Activated CD4-positive, alpha-beta T cell treated with anti-CD3 and anti-CD28 coated beads for 36 hours (primary cell): ENCODE measurements at places on chromosomes 7 and 10. TPM values are rescaled to one million over a fixed set of nuclear protein-coding genes. Genes with fewer than 3 reads are reported as not detected.

Gene PAX4
- not detected for total RNA-seq

Gene STX1A
- 16.8 TPM for total RNA-seq

Gene FRAT2
- 3.0 TPM for total RNA-seq

Gene PFKFB3
- 183 TPM for total RNA-seq

Gene PDE6C
- total RNA-seq = not detected

Gene TACC2
- total RNA-seq = not detected

Gene TEX47
- total RNA-seq = not detected

DNA sequence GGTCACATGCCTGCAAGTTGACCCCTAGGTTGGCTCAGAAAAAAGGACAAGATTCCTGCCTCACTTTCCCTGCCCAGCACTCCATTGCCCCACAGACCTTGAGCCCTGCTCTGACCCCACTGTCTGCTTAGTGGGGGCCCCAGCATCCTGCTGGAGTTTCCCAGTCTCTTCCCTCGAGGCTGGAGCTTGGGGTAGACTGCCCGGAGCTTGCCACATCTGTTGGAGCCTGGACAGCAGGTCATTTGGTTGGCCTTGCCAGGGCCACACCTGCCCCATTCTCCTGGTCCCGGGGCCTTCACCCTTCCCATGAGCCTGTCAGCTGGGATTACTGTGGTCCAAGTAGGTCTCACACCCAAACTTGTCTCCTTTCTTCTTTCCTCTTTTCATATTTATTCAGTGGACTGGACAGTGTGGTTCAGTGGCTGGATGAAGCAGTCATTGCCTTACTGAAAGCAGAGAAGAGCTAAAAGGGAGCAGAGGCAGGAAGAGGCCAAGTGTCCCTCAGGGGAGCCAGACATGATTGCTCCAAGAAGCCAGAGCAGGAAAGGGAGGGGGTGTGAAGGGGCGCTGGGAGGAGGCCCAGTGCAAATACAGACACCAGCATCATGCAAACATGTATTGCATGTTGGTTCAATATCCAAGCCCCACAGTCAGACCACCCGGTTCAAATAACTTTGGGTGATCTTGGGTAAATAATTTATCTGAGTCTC is 56.2 kb upstream of the CACUL1 start:
- no peak for DNase-seq

- no peak for DNase-seq
Measured at GRCh38 chr7:89661876-89662275, 492.4 kb upstream of the STEAP1 start.

GRCh38 chr7:148630078-148630477 is 39.5 kb downstream of the C7orf33 start:
- no peak for DNase-seq

DNA sequence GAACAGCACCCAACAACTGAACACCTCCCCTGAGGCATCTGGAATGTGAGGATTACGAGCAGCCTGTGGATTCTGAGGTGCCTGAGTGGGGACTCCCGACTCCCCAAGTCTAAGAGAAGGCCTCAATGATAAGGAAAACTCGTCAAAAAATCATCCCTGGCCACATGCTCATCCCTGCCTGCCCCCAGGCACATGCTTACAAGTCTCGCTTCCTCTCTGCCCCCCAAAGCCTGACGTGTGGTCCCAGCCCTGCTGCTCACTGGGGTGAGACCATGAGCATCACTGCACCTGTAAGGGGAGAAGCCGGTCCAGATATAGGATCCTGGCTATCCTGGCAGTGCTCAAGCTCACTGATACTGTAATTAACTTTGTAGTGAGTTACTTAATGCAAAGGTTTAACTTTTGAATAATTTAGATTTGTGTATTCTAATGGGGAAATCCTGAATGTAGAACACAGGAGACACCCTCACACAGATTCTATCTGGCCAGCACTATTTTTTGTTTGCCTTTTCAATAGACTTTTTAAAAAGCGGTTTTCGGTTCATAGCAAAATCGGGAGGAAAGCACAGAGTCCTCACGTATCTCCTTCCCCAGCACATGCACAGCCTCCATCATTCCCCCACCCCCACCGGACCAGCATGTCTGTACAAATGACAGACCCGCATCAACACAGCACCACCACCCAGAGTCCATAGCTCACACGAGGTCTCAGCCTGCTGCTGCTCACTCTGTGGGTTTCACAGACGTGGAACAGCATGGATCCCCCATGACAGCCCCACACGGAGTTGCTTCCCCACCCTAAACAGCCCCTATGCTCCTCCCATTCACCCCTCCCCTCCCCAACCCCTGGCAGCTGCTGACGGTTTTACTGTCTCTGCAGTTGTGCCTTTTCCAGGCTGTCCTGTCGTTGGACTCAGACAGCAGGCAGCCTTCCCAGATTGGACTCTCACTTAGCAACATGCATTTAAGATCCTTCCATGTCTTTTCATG is 167.9 kb downstream of the DIP2C start:
- no peak for DNase-seq

GRCh38 chr10:110717781-110718589 is 73.8 kb downstream of the RBM20 start:
- no peak for DNase-seq

DNA sequence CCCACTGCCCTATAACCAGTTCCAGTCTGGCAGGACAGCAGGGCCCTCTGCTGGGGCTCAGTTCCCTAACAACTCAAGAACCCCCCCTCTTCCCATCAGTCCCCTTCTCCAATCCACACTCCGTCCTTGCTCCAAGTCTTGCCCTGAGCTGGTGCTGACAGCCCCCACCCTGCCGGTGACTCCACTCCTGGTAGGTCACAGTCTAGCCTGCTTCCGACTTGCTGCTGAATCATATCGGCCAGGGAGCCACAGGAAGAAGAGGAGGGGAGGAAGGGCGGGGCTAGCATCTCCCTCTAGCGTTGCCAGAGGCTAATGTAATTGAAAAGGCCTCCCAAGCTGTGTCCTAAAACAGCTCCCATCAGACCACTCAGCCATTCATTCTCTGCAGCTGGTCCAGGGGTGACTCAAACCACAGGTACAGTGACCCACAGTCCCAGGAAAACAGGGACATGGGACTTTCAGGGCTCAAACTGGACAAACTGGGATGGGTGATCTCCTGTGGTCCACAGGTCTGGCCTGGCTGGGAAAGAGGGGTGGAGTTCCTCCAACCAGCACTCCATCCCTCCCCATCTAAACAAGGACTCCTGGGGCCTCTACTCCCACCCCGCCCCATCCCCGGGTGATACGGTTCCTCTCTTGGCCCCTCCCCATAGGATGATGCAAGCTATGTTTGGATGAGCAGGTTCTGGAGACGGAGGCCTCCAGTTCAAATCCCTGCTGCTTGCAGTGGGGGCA is 158.8 kb downstream of the SH3PXD2A start:
- peak; percentile 90 for DNase-seq

- DNase-seq = no peak
Measured at GRCh38 chr7:24227068-24227467, 56.9 kb upstream of the NPY start.

GRCh38 chr7:43700059-43700501 is 29.2 kb downstream of the COA1 start:
- no peak for DNase-seq

DNA sequence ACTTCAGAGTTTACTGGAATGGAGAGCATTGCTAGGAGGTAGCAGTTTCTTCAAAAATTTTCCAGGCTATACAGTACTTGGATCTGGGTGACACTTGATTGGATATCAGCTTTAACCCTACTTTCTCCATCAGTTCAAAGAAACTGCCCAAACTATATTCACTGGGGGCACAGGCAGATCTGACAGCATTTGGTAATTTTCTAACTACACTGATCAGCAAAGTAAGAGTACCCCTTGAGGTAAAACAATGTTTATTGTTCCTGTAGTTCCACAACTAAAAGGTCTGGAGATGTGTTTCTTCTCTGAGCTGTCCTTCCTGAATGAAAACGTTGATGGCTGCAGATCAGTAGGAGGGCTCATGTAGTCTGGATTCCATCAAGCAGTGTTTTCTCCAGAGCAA is 104.2 kb downstream of the CABCOCO1 start:
- DNase-seq = no peak

- no peak for DNase-seq
Measured at GRCh38 chr10:76697923-76698322, 939.7 kb downstream of the KCNMA1 start.

DNA sequence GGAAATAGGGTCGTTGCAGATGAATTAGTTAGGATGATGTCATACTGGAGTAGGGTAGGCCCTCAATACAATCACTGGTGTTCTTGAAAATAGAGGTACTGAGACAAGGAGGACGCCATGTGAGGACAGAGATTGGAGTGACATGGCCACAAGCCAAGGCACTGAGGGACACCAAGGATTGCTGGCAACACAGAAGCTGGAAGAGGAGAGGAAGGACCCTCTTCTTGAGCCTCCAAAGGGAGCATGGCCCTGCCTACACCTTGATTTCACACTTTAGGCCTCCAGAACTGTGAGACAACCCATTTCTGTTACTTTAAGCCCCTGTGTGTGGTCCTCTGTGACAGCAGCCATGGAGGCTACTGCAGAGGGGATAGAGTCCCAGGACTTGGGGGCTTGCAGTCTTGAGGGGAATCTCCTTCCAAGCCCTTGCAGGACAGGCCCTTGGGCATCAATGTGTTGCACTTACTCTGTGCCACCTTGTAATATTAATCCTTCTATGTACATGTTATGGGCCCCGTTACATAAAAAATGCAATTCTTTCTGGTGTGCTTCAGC is 3.7 kb upstream of the AOC1 start:
- DNase-seq = no peak

GRCh38 chr7:27196287-27196767 is 3.6 kb downstream of the HOXA13 start:
- peak; percentile 92 for DNase-seq

GRCh38 chr10:119335671-119336353 is 128.4 kb downstream of the GRK5 start:
- DNase-seq = no peak

- DNase-seq = no peak
Measured at GRCh38 chr10:13779748-13780147, 193.0 kb downstream of the PRPF18 start.

DNA sequence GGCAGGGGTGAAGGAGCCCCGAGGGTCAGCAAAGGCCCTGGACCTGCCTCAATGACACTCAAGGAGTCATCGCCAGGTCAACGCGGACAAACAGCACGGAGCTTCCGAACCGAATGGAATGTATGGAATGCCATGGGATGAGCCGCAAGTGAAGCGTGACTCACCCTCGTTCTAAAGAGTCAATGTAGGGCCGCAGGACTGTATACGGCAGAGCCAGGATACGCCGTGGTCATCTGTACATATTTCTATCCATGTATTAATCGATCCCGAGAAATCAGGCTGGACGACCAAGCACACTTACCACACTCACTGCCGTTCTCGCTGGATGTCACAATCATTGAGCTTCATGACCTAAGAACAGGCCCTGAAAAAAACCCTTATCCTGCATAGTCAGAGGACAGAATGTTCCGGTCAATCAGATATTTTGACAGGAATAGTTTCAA is 4.3 kb downstream of the SNX8 start:
- DNase-seq = no peak

DNA sequence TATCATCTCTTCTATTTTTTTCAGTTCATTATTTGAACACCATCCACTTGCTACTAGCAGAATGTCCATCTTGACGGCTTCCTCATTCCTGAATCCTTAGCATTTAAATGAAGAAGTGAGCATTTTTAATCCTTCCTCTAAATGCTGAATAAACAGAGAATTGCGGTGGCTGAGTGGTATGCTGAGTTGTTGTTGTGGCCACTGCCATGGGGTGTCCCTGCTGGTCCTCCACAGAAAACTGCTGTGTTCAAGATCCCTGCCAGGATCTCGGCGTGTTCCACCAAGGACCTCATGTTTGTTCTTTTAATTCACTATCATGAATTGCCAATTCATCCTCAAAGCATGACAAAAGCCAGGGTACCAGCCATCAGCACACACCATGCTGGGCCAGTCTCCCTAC is 48.9 kb upstream of the HABP2 start:
- no peak for DNase-seq

- DNase-seq = no peak
Measured at GRCh38 chr10:29569795-29570194, 65.0 kb downstream of the SVIL start.

- DNase-seq = no peak
Measured at GRCh38 chr7:102453319-102453718, 11.3 kb downstream of the ALKBH4 start.

- DNase-seq = no peak
Measured at GRCh38 chr7:49438281-49438680, 335.2 kb upstream of the VWC2 start.

- peak; percentile 28 for DNase-seq
Measured at GRCh38 chr10:28722065-28722803, 44.9 kb downstream of the BAMBI start.

DNA sequence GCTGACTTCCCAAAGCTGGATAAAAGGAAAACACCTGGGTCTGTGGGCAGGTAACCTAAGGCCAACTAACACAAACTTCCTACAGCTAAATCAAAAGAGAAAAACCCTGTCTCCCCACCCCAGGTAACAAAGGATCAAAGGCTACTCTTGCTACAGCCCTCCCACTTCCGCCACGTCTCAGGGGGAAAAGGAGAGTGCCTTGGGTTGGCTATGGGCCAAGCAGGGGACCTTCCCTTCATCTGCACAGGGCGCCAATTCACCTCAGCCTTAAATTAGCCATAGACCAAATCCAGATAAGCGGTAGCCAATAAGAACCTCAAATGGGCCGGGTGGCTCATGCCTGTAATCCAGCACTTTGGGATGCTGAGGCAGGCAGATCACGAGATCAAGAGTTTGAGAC is 69.1 kb upstream of the LANCL2 start:
- DNase-seq = no peak

- DNase-seq = no peak
Measured at GRCh38 chr7:147428075-147428474, 1162.5 kb upstream of the C7orf33 start.
